ENCODE measurements at places on chromosomes 11 and 22. TPM values are rescaled to one million over a fixed set of nuclear protein-coding genes. Genes with fewer than 3 reads are reported as not detected.

- DNase-seq: no peak
These were observed 31.1 kb upstream of the PRSS23 start for GRCh38 chr11:86769219-86769618.

DNA sequence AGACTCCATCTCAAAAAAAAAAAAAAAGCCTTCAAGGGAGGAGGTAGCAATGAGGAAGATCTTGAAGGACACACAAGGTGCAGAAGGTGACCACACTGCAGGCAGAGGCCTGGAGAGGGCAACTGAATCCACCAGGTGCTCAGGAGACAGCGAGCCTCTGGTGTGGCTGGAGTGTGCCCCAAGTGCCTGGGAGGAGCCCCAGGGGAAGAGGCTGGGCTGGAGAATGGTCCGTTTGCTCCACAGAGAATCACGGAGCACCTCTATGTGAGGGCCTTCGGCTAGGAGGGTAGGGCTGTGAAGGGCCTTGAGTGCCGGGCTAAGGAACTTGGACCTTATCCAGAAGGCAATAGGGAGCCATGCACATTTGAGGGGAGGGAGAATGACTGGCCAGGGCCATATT, 50.3 kb downstream of the ARRB1 start:
- peak; percentile 44 for DNase-seq

DNA sequence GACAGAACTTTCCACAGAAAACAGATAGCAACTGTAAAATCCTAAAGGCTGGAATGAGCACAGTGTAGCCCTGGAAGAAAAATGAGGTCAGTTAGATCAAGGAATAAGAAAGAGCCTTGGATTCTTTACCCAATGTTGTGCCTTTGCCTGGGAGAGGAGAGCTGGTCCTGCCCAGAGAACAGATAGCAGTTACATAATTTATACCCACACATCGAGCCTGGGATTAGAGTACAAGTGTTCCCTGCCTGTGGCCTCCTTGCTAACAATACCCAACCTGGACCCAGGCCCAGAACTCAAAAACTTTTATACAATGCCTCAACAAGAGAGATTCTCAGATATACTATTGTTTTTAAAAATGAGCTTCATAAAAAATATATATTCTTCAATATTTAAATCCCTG, 1998.4 kb downstream of the LRRC4C start:
- no peak for DNase-seq

- peak; percentile 36 for DNase-seq
These were observed 5.1 kb upstream of the SEPTIN5 start for GRCh38 chr22:19709063-19709769.

TRIM29 gene
- 1.3 TPM for total RNA-seq

NXPE4 gene
- 0.33 TPM for total RNA-seq

PKDREJ gene
- total RNA-seq: not detected

GVQW3 gene
- total RNA-seq: 1.9 TPM

Measured in aorta (tissue), 5 donors.